ENCODE measurements at places on chromosomes 11 and 22.

DNA sequence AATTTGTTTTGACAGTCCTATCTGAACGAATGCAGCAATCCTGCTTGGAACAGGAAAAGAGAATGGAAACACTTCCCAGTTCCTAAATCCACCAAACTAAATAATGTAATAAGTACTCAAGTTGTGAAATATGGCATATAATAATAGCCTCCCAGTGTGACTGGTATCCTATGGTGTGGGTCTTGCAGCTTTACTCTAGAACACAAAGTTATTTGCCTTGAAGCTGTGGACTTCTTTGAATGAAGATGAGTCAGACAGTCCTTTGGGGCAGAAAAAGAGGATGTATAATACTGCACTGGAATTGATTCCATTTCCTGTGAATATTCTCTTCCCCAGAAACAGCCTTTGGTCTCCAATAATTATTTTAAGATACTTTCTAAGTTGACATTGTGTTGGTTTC, 887.0 kb downstream of the KCNA4 start:
- no peak for DNase-seq

DNA sequence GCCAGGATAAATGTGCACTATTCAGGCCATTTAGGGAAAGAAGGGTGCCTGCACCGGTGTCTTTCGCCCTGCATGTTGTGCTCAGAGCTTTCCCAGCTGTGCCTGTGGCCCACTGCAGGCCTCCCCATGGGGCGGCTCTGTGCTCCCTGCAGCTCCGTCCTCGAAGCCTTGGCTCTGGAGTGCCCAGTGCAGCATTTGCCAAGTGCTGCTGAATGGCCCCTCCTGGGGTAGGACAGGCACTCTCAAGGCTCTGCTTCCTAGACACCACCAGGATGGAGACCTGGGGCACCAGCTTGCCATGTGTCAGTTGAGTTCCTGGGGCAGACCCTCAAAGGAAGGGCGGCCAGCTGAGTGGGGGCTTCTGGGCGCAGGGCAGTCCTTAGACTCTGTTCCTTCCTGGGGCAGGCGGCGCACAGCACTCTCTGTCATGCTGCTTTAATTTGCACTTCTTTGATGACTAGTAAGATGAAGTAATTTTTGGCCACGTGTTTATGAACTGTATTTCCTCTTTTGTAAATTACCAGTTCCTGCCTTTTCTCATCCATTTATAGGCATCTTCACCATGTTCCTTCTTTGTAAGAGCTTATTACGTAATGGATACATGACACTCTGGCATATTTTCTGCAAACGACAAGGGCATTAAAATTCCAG, 32.1 kb upstream of the GNB1L start:
- peak; percentile 9 for DNase-seq

- DNase-seq: no peak
Observed at GRCh38 chr11:45713573-45713972, 48.2 kb upstream of the CHST1 start.

- no peak for DNase-seq
Observed at GRCh38 chr11:33480626-33481025, 220.0 kb downstream of the C11orf91 start.

GRCh38 chr11:8871171-8871775, 39.7 kb upstream of the AKIP1 start:
- DNase-seq: peak; percentile 57

DNA sequence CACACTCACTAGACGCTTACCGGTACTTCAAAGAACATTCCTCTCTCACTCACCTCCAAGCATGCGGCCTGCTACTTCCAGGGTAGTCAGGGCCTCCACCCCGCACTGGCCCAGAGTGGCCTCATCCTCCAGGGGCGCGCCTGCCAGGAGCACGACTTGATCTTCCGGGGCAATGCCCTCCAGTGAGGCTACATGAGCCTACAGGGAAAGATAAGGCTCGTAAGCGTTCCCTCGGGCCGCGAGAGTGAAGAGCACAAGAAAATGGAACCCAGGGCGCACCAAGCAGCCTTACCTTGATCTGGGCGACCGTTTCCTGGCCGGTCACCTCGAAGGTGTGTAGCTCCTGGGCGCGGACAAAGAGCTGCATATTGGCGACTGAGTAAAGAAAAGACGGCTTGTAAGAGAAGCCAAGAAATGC, 478 bp downstream of the FAU start:
- DNase-seq: no peak

DNA sequence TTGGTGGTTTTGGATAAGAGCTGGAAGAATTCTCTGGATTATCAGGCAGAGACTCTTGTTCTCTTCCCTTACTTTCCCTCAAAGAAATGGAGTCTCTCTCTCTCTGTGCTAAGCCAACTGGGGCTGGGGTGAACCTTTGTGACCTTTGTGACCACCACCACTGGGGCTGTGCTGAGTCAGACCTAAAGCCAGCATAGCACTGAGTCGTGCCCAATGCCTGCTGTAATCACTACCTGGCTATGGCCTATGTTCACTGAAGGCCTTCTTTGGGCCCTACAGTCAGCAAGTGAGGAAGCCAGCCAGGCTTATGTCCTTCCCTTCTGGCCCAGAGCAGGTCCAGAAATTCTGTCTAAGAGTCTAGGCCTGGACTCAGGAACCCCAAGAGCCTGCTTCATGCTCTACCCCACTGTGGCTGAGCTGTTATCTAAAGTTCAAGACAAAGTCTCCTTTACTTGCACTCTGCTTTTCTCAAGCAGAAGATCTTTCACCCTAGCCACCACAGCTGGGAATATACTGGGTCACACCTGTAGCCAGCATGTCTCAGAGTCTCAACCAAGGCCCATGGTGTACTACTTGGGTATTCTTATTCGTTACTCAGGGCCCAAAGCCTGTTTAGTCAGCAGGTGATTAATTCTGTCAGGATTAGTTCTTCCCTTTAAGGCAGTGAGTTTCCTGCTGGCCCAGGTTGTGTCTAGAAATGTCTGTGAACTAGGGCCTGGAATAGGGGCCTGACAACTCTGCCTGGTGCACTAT, 86.0 kb downstream of the EHF start:
- DNase-seq: no peak

- no peak for DNase-seq
Observed at GRCh38 chr11:130183878-130184610, 24.5 kb downstream of the ST14 start.

DNA sequence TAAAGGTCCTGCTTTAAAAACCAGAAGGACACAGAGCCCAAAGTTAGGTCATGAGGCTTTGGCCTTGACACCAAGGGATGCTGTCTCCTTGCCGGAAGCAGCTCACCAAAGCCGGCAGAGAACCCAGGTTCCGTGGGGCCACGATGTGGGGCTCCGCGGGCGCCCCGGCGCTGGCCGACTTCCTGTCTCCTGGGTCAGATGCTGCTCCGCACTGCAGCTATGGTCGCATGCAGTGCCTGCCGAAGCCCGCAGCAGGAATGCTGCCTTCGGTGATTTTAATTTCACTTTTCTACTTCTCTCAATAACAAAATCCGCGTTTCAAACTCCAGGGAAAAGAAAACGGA, 454 bp upstream of the OTUB1 start:
- DNase-seq: peak; percentile 53

DNA sequence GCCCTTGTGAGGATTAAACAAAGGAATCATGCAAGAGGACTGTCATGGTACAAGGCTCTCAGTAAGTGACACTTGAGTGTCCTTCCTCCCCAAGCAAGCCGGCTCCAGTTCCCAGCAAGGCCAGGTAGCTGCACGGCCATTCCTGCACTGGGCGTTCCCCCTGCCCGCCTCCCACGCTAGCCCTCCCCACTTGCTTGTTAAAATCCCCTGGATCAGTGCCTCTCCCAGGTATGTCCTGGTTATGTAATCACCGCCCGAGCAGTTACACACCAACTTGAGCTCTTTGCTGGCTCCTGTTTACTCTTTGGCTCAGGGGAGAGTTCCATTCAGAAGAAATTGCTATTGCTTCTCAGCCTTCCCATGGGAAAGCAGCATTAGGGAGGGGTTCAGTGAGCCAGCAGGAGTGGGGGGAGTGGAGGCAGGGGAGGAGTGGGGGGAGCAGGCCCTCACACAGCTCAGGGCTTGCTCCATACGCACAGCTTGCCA, 19.4 kb upstream of the MYEOV start:
- no peak for DNase-seq

DNA sequence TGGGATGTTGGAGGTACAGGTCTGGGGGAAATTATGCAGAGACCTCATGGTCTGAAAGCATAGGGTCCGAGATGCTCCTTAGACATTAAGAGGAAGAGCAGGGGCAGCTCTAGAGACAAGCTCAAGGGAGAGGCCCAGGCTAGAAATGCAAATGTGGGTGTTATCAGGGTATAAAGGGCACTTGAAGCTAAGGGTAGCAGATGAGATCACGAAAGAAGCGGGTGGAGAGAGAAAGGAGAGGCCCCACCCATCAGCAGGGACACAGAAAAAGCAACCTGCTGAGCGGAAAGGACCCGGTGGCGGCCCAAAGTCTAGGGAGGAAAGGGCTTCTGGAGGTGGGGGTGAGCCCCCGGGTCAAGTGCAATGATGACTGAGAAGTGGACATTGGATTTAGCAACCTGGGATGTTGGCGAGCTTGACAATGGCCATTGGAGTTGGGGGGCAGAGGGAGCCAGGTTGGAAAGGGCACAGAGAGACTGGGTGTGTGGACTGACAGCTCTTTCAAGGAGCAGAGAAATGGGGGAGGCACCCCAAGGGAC, 8.9 kb downstream of the TMPRSS6 start:
- no peak for DNase-seq

DNA sequence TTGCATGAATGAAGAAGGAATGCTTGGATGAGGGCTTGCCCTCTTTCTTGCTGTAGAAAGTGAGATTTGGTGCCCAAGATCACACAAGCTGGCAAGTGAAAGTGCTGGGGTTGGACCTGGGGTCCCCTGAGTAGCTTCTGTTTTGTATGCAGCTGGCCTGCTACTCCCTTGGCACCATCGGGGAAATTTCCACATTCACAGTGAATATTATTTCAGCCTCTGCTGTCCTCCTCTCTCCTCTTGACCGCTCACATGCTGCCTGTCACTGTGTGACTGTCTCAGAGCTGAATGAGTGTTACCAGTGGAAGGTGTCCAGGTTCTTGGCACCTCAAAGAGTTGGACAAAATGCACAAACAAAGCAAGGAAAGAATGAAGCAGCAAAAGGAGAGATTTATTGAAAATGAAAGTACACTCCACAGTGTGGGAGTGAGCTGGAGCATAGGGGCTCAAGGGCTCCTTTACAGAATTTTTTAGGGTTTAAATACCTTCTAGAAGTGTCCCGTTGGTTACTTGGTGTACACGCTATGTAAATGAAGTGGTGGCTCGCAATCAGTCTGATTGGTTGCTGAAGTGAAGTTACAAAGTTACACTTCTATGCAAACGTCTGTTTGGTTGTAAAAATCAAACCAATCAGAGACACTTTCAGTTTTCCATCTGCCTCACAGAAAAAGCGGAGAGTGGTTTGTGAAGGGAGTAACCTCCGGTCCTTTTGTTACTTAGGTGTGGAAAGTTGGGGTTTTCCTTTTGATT, 87.4 kb downstream of the DEPDC5 start:
- no peak for DNase-seq

DNA sequence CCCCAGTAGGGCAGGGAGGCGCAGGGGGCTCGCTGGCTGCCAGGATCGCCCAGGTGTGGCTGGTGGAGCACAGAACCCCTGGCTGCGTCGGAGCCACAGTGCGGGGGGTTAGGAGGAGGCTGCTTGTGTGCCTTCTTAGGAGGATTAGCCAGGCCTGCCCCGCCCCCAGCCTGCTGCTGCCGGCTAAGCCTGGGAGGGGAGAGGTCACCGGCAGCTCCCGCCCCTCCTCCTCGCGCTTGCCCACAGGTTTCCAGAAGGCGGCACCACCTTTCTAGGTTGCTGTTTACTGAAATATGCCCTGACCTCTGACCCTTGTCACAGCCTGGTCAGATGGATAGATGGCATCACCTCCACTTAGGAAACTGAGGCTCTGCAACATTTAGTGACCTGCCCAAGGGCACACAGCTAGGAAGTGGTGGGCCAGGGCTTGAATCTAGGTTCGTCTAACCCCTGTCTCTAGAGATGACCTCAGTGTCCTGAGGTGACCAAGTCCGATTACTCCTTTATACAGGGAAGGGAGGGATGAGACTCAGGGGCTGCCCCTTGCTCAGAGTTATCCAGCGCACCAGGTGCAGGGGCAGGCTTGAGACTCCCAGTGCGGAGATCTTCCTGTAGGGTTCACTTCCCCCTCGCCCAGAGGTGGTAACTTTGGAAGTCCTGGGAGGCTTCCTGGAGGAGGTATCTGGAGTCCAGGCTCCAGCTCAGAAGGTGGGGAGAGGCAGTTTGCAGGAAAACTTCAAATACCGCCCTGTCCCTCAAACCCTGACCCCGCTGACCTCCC, 44.0 kb downstream of the MYO7A start:
- peak; percentile 85 for DNase-seq

GRCh38 chr22:39176714-39177455, 24.4 kb upstream of the CBX7 start:
- DNase-seq: no peak

GRCh38 chr22:44855855-44856254, 103.5 kb downstream of the ARHGAP8 start:
- DNase-seq: no peak

- DNase-seq: no peak
Observed at GRCh38 chr11:79066456-79067351, 374.1 kb downstream of the TENM4 start.

- no peak for DNase-seq
Observed at GRCh38 chr11:33920838-33921613, 29.1 kb upstream of the LMO2 start.

- DNase-seq: no peak
Observed at GRCh38 chr11:120337355-120338106, 1.3 kb downstream of the ARHGEF12 start.

DNA sequence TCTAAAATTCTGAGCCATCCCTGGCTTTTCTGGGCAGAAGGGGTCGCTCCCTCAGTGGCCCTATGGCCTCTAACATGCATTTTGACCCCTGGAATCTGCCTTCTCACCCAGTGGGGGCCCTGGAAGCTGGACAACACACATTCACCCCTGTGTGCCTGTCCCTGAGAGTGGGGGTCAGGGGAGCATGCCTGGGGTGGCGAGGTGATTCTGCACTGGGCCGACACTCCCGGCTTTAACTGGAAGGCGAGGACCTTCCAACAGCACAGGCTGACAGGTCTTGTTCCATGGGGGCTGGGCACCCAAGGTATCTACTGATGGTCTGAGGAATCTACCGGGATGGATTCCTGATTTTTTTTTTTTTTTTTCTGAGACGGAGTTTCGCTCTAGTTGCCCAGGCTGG, 10.7 kb downstream of the PPM1F start:
- DNase-seq: no peak

DNA sequence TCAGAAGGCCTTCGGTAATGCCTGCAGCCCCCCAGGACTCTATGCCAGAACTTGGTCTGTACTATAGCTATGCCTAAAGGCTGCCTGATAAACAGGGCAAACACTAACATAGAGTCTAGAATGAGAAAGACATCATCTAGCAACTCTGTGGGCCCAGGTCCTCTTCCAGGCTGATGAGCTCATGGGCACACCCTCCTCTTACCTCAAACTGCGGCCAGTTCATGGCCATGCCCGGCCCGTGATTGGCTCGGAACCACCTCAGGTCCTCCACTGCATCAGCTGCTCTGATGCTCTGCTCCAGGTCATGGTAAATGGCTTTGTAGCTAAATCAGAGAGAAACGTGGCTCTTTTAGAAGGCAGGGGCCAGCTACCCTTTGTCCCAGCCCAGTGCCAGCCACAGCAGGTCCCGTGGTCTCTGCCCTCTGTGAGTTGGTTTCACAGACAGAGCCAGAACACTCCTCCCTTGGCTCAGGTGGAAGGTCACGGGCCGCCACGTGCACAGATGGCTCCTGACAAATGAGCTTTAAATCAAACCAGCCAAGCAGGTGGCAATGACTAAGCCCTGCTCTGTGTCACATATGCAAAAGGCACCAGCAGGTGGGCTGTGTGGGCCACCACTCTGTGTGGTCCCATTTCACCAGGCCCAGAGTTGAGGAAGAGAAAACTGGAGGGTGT, 25.0 kb upstream of the ARFGAP3 start:
- no peak for DNase-seq
